ENCODE measurements at places on chromosomes 16 and 17.

DNA sequence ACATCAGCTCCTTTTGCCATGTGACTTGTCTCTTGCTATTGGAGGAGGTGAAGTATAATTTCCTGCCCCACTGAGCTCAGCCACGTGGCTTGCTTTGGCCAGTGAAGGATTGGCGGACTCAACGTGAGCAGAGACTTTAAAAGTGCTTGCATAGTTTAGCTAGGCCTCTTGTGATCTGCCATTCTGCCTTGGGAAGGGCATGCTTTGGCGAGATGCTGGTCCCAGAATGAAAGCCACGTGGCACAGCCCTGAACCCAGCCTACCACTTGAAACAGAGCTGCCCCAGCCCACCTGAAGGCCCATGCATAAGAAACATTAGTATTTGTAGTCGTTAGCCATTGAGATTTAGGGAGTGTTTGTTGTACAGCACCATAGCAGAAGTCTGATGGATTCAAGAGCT is 148.2 kb downstream of the TMEM132E start:
- no peak for DNase-seq

DNA sequence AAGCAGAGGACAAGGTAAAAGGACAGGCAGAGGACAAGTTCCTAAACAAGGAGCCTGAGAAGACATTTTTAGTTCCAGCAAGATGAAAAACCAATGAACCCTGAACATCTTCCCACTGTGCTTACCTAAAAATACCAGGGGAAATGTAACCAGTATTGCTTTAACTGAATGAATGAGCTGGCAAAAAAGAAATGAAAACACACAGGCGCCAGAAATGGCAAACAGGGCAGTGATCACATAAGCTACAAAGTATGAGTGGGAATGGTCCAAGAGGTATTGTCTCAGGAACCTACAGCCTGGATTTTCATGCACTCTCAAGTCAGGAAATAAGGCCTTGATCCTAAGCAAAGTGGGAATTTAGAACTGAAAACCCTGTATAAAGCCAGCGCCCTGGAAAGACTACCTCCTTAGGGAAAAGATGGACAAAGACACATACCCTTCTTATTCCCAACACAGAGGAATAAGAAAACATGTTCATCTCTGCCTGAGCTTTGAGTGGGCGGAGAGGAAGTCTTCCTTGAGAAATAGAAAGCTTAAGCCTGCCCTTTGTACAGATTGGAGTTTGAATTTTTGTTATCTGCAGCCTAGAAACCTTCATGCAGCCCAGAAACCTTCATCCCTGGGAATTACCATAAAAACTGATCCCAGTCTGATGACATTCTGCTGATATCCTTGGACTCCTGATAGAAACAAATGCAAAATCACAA is 2.1 kb downstream of the CMTM2 start:
- no peak for DNase-seq

DNA sequence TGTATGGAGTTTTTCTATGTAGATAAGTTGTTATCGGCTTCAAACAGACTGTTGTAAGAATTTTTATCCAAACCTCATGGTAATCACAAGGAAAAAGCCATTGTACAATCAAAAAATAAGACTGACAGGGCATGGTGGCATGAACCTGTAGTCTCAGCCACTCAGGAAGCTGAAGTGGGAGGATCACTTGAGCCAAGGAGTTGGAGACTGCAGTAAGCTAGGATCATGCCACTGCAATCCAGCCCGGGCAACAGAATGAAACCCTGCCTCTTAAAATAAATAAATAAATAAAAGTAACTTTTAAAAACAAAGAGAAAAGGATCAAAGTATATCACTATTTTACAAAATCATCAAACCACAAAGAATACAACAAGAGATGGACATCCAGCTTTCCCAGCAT is 14.4 kb downstream of the OR1A1 start:
- no peak for DNase-seq

DNA sequence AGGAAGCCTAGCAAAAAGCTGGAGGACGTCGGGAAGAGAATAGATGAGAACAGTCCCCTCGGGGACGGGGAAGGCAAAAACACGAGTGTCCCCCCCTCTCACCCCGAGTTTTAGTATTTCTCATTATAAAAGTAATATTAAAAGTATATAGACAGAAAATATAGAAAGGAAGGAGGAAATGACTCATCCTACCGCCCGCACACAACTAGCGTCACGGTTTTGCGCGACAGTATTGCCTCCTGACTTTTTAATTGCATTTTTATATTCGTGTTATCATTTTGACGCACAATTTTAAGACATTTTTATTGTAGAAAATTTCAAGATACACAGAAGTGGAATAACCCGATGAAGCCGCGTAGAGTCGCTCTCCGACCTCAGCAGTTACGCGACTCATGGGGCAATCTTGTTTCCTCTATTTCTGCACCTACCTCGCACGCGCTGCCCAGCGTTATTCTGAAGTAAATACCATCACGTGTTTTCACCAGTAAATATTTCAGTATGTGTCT is 652 bp upstream of the SLC25A19 start:
- peak; percentile 48 for DNase-seq

- peak; percentile 64 for DNase-seq
Observed at GRCh38 chr16:22206842-22207714, 1.0 kb downstream of the EEF2K start.

- DNase-seq = no peak
Observed at GRCh38 chr16:90018652-90019542, at the start of gene DBNDD1. TSS of gene DBNDD1 (minus strand) at chr16:90019456. CDS start at chr16:90019341, 115 bp downstream.

All from fibroblast of skin of right quadriceps (primary cell).